ENCODE measurements at places on chromosomes 6 and 20.

DNA sequence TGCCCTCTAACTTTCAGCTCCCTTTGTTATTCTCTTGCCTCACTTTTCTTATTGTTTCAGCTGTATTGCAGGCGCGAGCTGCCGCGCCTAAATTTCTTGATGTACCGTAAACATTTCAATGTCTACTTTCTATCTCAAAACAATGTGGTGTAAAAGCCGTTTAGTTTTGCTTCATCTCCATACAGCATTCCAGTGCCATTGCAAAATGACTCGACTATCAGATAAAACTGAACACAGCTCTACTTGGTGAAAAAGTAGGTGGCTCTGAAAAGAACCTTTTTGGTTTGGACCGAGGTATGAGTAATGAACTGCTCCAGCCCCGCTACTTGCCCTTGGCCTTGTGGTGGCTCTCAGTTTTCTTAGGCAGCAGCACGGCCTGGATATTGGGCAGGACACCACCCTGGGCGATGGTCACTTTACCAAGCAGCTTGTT lies 74.6 kb downstream of the OR2B2 start:
- DNase-seq, result no peak

GRCh38 chr6:113011389-113011788 lies 664.3 kb downstream of the RFPL4B start:
- DNase-seq, result no peak

DNA sequence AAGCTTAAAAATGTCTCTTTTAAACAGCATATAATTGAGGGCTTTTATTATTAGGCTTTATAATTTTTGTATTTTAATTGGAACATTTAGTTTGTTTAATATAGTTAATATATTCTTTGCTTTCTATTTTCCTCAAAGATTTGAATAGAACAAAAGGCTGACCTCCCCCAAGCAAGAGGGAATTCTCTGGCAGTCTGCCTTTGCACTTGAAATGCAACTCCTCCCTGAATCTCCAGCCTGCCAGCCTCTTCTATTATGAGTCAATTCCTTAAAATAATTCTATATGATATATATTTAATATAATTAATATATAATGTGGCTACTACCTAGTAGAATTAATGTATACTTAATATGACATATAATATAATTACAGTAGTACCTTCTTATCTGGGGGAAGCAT lies 69.2 kb downstream of the PTPRA start:
- no peak for DNase-seq

DNA sequence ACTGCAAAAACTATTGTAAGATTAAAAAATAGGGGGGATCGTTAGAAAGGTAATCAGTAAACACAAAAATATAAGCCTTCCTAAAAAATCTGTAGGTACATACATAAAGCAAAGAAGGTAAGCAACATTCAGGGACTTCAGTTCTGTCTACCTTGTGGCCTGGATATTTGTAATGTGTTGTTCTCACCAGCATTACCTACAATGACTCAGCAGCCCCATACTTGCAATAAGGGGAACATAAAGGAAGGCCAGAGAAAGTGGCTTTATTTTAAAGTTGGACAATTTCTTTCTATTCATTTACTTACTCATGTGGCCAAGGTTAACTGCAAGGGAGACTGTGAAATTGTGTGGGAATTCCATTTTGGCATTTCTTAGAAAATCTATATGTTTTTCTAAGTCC lies 277.2 kb upstream of the PREP start:
- no peak for DNase-seq

- no peak for DNase-seq
Measured at GRCh38 chr6:93684339-93684738, 265.0 kb upstream of the EPHA7 start.

- DNase-seq, result no peak
Measured at GRCh38 chr20:10832141-10832540, 158.3 kb upstream of the JAG1 start.

DNA sequence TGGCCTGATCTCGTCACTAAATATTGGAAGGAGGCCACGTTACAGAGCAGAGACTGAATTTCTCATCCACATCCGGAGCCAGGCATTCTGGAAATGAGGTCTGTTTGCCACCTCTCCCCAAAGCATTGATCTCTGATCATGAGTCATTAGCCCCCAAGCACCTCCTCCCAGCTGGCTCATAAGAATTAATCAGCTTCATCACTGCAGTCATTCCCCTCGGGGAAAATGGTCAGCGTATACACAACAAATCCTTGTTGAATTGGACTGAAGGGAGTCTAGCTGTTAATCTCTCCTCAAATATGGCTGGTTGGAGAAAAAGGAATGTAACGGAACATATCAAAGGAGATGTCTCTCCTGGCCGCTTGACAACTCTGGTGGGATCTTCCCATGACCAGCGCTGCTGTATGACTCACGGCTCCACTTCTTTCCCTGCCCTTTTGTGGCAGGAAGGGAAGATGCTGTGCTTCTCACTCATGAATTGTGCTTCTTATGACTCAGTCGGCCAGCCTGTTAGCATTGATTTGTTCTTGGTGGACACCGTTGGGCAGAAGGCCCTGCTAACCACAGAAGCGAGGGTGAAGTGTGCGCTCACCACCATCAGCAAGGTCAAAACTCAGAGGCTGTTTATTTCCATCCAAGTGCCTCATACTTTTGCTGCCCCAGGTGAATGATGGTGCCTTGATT lies 76.7 kb downstream of the RNF182 start:
- no peak for DNase-seq

DNA sequence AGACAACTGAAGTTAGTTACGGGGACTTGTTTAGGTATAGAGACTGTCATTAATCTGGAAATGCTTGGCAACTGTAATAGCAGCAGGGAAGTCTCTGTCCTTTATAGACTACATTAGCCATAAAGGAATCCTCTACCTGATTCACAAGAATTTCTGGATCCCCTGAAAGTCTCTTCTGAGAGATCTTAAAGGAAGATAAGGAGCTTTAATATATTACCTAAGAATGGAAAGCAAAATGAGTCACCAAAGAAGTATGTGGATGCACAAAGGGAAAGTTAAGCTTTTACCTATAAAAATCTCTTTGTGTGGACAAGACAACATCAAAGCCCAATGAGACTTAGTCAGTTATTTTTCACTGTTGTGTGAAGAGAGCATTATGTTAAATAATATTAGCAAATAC lies 92.2 kb upstream of the RSPO3 start:
- DNase-seq, result no peak

DNA sequence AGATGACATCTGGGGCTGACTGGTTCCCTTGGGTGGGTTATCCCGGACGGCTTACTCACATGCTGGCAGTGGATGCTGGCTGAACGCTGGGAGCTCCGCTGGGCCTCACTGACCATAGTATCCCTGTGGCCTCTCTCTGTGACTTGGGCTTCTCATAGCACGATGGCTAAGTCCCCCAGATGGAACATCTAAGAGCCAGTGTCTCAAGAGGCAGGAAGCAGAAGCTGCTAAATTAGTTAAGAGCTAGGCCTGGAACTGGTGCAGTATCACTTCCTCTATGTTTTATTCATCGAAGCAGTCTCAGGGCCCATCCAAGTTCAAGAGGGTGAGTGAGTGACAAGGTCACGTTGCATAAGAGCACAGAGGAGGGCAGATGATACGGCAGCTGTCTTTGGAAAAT lies 116.5 kb upstream of the LAMP5 start:
- DNase-seq, result no peak

DNA sequence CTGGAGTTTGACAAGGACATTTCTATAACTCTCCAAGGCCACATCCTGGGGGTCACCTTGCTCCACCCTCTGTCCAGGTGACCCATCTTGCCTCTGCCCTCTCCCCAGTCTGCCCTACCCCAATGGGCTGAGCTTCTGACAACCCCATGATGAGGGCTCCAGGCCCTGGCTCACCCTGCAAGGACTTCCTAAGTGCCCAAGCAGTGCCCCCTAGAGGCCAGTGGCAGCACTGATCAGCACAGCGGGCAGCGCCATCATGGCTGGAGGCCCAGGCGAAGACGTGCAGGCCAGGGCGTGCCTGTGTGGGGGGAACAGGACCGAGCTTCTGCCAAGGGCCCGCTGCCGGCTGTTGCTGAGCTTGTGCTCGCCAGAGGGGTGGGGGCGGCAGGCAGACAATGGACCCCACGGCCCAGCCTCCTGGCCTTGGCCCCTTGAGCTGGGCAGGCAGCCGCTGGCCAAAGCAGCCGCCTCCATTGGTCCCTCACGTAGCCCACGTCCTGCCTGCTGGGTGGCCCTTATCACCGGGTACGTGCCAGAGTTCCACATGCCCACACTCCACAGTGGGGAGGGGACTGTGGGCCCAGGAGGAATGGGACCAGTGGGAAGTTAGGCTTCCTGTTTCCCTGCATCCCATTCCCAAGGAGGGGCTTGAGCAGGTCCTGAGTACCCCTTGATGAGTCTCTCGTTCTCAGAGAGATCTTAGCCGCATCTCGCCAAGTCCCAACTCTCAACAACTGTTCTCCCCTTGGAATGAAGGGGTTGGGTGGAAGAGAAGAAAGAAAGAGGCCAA lies 64.3 kb downstream of the MRPL14 start:
- no peak for DNase-seq

DNA sequence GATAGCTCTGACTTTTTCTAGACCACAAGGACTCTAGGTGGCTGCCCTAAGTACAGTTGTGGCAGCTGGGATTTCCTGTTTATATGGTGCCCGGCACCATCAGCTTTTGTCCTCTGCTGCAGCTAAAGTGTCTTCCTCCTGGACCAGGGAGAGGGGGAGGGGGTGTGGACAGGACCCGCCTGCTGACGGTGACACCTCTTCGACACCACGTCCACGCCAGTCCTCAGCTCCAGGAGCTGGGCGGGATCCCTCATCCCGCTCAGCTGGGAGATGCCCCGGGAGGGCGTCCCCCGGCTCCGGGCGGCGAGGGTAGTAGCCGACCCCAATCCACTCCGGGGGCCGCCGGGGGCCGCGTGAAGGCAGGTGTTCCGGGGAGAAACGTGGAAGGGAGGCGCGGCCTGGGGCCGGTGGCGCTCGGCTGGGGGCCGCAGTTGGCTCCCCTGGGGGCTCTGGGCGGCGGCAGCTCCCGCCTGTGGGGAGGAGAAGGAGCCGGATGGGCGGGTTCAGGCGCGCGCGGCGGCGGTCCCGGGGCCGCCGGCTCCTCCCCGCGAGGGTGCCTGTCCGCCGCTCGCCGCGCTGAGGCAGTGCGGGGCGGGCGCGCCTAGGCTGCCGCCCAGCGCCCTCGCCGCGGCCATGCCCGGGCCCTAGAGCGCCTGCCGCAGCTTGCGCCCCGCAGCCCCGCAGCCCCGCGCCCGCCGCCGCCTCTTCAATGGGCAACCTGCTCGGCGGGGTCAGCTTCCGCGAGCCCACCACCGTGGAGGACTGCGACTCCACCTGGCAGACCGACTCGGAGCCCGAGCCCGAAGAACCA lies at the start of gene OGFRL1:
Gene OGFRL1, plus strand, starts transcription at position 584 of the 811 bp plus-strand sequence. Its CDS starts 126 bp downstream, at position 710.
- DNase-seq, result peak; percentile 29

- no peak for DNase-seq
Measured at GRCh38 chr6:111852725-111853124, 20.5 kb downstream of the FYN start.

DNA sequence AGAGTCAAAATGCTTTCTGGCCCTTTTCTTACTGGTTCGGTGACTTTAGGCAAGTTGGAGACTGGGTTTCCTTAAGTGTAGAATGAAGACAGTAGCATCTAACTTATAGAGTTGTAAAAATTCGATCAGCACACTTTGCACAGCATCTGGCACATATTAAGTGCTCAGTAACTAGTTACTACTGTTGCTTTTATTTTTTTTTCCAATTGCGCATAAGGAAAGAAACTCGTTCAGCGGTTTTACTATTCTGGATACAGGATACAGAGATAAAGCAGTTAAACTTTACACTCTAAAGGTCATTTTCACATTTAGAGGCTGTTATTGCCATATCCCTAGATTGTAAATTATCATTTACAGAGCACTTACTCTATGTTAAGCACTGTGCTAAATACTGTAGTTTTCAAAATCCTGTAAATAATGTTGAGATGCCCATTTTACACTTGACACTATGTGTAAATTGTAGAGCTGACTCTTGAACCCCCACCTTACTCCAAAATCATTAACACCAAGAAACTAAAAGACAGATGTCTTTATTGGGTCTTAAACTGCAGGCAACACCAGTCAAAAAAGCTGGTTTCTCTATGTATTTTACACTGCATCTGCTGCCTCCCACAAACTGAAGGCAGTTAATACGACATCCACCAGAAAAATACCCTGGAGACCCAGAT lies 886 bp downstream of the ROMO1 start:
- no peak for DNase-seq

- no peak for DNase-seq
Measured at GRCh38 chr6:113344969-113345368, 512.2 kb upstream of the MARCKS start.

DNA sequence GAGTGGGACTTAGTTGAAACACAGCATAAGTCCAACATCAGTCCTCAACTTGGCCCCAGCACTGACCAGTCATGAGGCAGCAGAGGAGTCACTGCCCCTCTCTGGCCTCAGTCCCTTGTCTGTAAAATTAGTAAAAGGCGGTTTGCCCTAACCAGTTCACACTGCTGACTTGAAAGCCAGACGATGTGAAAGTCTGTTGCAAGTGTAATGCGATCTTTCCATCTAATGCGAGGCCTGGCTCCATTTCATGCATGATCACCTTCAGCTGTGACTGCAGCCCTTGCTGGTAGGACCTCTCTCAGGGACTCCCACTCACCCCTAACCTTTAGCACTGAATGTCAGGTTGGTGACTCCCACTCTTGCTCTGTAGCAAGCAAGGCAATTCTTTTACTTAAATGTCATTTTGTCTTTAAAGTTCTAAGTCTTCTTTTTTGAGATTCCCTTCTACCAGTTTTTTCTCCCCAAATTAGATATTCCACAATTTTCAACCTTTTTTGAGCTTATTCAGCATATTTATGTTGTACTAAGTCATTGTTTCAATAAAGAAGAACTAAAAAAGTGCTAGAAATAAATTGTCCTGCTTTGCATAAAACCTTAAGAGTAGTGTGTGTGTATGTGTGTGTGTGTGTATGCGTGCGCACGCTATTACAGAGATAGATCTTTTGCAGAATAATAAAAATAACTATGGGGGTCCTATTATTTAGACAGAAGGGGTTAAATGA lies 245.5 kb downstream of the PACRG start:
- no peak for DNase-seq

DNA sequence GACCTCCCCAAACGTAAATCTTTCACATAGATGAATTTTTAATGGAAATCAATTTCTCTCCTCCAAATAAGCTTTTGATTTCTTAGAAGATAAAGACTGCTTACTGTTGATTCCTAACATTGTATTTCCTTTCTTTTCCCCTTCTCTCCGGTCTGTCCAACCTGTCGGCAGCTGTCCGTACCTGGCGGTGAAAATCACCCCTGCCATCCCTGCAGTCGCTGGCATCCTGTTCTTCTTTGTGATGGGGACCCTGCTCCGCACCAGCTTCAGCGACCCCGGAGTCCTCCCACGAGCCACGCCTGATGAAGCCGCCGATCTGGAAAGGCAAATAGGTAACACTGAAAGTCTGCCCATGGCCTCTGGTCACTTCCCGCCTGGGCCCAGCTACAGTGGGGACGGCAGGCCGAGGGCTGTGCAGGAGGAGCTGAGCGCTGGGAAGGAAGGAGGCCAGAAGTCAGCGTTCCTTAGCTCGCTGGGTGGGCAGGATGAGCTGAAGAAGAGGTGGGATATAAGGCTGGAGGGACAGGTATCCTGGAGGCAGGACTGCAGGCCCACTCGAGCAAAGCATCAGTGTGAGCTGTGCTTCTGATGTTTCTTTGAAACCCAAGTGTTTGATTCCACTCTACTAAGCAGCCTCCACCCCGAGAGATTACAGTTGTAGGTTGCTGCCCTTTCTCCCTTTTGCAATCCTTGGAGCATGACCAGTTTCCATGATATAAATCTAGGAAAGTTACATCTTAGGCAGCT lies 161.6 kb downstream of the ZDHHC14 start:
- no peak for DNase-seq
